SK-N-SH treated with all-trans-retinoic acid at 6 μM for 48 hours (cell line): ENCODE measurements at places on chromosomes 7 and 10.

GRCh38 chr10:38025283-38025682 is 14.8 kb downstream of the ZNF33A start:
- no peak for ATAC-seq

- no peak for ATAC-seq
Observed at GRCh38 chr10:24318517-24318916, 109.6 kb downstream of the KIAA1217 start.

GRCh38 chr7:92813390-92814024 is 22.9 kb downstream of the CDK6 start:
- ATAC-seq: peak; percentile 5; the same call in 1 of the 3 replicates

DNA sequence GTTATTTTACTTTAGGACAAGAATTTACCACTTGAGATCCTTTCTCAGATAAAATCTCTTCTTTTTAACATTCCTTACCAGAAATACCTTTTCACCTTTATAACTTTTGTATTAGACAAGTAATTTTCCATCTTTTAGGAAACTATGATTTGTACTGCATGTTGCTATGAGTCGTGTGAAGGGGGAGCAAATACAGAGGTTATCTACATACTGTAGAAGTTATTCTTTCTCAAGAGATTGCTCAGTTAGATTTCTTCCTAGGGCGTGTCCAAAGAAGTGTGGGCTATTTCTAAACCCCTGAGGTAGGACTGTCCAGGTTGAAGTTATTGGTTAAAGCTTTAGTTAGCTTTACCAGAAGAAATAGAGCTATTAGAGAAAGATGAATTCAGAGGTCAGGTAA is 30.2 kb upstream of the ARHGAP12 start:
- no peak for ATAC-seq

- ATAC-seq: no peak
Observed at GRCh38 chr7:143222782-143223181, 945 bp downstream of the TAS2R40 start.

DNA sequence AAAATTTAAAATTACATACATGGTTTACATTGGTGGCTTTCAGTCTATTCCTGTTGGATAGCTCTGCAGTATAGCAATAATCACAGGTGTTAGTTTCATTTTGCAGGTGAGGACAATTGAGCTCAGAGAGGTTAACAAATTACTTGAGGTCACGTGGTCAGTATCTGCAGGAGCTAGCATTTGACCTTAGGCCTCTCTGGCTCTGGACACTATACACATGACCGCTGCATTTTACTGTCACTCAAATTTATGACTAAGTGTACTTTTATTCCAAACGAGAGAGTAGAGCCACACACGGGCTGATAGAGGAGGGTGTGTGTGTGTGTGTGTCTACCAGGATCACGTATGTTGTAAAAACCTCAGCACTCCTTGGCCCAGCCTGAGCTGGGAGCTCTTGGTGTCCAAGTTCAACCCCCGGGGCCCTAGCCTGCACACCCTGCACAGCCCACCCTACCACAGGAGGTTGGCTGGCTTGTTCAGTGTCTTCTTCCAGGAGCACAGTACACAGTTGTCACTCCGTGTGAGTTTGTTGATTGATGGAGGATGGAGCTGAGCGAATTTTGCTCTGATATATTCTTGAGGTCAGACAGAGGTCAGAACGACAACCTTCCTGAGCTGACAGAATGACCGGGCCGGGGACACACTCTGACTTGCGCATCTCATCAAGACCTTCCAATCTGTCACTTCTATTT is 272.7 kb downstream of the GFRA1 start:
- no peak for ATAC-seq

DNA sequence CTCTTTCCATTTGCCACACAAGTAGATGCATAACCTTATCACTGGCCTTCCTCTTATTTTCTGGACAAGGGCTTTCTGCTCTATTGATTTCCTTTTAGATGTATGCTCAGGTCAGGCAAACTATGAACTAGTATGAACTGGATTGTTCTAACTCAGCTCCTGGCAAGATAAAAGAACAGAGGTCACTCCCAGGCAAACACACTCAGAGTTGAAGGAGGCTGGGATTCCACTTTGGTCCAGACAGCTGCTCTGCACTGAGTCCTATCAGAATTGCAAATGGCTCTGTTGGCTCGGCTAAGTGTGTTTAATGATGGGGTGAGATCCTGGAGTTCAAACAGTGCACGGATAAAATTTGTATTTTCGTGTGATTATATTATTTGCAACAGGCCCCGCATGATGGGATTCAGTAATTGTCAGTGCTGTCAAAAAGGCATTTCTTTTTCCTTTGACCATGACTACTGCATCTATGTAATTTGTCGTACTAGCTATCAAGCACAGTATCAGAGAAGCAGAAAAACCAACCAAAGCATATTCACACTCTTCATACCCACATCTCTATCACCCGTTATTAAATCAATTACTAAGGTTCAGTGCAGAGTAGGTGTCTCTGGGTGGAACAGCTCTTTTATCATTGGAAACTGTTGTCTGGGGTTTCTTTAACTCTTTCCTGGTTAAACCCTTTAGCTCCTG is 288.1 kb upstream of the PRKCQ start:
- no peak for ATAC-seq

- no peak for ATAC-seq
Observed at GRCh38 chr10:130000918-130001317, 36.8 kb upstream of the EBF3 start.

DNA sequence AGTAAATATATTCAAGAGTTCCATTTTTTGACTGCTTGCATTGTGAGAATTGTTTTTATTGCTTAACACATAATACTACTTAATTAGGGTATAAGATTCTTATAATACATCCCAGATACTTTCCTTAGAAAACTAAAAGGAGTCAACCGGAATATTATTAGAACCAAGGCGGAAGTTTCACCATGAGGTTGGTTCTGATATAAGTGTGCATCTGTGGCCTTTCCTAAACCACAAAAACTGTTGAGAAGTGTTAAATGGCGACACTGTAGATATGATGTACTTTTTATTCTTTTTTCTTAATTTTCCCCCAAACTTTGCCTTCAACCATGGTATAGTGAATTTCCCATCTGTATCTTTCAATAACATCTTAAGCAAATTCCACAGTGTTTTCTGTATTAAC is 32.3 kb upstream of the INHBA start:
- no peak for ATAC-seq

DNA sequence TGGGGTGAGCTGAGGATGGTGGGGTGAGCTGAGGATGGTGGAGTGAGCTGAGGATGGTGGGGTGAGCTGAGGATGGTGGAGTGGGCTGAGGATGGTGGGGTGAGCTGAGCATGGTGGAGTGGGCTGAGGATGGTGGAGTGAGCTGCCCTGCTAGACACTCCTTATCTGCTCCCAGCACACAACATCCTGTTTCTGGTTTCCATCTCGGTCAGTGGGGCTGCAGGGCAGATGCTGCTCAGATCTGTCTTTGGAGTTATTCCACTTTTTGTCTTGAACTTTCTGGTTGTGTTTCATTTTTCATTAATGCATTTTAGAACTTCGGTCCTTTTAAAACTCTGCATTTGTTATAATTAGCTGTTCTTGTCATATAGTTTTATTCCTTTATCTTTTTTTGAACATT is 67.9 kb upstream of the ANTXRL start:
- ATAC-seq: no peak; the same call in 2 of the 3 replicates

DNA sequence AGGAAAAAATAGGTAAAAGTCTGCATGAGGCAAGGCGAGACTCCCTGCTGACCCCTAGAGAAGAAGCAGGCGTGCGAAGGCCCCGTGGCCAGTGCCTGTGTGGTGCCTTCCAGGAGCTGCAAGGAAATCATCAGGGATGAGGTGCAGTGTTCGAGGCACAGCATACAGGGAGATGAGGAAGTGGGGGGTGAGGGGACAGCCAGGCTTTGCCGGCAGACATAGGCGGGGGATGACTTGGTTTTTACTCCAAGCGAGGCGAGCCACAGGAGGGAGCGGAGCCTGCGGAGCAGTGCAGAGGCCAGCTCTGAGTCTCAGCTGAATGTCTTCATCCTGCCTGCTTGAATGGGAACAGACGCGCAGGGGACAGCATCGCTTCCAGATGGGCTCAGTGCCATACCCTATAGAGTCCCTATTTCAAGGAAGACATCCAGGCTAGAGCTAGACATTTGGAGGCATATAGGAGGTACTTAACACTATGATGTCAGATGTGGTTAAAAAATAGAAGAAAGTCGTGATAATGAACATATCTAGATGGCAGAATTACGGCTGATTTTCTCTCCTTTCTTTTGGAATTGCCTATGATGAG is 49.5 kb downstream of the TCERG1L start:
- ATAC-seq: no peak

DNA sequence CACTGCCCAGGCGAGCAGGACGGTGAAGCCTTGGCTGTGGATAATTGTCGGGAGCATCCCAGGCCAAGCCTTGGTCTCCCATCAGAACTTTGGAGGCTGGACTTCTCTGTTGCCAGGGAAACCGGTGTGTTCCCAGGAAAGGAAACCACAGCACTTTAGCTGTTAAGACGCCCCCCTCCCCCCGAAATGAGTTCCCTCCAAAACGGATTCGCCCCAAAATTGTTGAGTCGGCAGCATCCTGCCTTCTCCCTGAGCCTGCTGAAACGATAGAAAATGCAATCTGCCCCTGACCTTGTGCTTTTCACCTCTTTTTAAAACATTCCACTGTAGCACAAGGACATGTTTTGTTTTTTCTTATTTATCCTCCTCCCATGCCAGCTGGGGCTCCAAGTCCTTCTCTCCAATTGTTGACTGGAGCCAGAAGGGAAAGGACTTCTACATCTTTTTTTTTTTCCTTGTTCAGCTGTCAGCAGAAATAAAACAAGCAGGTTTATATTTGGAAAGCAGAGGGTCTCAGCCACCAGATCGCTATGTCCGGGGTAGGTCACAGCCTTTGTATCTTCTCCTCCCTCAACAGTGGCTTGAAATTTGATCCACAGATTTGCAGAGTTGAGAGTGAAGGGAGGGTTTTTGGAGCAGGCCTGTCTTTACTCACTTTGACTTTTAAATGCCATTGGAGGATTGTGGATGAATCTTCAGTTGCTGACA is 116.5 kb downstream of the ZMIZ1 start:
- ATAC-seq: peak; percentile 63

- ATAC-seq: no peak
Observed at GRCh38 chr10:132133005-132133404, 53.7 kb upstream of the DPYSL4 start.

DNA sequence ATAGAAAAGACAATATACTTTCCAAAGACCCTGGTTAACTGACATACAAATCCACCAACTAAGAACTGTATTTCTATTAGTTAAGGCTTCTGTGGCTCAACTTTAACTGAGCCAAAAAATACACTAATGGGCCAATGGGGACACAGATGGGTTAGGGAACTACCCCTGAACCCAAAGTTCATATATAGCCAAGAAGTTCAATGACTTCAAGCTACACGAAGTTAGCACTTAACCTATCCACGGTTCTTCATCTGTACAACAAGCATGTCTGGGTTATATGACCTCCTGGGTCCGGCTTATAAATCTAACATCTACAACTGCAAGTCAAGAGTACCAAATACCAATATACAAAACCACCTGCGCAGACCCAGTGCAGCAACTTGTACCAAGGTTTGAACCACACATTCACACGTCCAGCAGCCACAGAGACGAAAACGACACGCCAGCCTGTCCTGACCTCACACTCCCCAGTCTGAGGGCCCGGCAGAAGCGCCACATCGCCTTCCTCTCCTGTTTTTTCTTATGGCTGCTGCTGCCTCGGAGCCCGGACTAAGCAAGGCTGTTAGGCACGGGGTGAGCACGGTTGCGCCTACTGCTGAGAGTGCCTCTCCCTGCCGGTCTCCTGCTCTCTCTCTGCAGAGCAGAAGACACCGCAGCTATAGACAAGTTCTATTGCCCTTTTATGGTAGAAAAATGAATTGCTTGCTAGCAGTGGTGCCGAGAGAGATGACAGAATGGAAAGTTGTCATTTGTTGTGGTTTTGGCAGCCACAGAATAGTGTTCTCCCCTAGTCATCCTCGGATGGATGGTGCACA is 86.3 kb downstream of the RNF216 start:
- peak; percentile 59 for ATAC-seq

DNA sequence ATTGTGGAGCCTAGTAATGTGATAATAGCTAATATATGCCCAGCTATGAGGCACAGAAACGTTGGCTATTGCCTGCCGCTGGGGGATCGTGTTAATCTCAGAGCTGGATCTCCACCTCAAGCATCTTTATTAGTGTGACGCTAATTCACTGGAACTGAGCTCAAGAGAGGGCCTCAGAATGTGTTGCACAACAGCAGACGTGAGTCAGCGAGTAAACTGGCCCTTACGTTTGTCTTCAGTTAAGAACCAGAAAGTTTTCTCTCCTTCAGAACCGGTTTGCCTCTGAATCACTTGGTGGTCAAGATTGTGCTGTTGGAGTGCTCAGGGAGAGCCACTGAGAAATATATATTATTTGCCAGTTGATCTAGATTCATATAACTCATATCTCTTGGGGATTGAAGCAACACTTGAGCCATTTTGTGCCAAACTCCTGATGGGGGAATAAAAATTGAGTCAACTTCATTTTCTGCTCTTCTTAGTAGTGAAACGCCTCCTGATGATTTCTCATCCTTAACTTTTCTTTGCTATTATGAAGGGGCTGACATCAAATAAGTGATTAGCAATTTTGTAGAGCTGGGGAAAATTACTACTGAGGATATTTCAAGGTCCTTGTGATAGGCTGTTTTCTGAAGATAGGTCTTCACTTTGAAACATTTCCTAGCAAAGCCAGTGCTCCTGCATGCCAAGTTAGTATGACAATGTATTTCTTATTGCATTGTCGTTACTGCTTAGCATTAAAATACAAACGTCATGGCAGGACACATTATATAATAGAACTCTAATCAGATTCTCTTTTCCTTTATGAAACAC is 22.3 kb downstream of the BZW2 start:
- ATAC-seq: peak; percentile 97

DNA sequence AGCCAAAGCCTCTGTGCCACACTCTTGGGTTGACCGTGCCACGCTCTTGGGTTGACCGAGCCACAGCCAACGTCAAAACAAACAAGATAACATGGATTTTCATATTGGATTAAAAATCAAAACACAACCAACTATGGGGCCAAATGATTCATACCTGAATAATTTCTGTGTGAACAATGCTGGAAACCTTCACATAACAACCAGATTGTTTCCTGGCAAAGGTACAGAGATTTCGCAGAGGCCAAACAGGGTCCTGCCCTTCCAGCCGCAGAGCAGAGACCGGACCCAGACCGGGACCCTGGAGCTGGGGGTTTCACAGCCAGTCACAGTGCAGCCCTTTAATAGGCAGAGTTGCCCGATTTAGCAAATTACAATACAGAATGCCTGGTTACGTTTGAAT is 40.5 kb downstream of the ITIH5 start:
- ATAC-seq: no peak

- no peak for ATAC-seq
Observed at GRCh38 chr7:83870515-83870914, 221.6 kb upstream of the SEMA3E start.

GRCh38 chr7:32079510-32079909 is 9.3 kb upstream of the PDE1C start:
- no peak for ATAC-seq

GRCh38 chr7:81068-81925 is 111.1 kb upstream of the FAM20C start:
- no peak for ATAC-seq

GRCh38 chr7:134515569-134516468 is 11.5 kb upstream of the AKR1B10 start:
- ATAC-seq: peak; percentile 37; the same call in 1 of the 3 replicates

- ATAC-seq: no peak
Observed at GRCh38 chr10:19003341-19003740, 45.3 kb upstream of the MALRD1 start.
